NCI-H1092 treated with DMSO at 0.1 percent for 48 hours (cell line): ENCODE measurements at places on chromosomes 16 and 17.

DNA sequence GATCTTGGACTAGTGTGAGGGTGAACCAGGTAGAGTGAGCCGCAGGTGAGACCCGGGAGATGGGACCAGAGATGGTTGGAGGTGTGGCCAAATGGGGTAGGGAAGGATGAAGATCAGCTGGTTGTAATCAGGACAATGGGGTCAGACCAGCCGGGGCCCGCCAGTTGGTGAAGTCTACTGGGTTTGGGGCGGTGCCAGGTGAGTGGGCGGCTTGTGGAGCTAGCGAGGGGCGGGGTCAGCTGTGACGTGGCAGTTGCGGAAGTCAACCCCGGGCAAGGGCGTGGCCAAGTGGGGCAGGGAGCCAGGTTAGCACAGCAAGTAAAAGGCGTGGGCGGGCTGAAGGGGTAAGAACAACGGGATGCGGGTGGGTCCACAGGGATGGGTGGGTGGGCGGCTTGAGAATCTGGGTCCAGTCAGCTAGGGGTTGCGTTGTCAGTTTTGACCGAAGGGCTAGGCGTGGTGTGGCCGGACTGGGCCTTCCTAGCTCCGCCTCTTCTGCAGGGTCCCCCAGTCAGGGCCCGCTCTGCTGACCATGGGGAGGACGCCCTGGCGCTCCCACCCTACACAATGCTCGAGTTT is 25.5 kb upstream of the ALKBH5 start:
- DNase-seq: no peak

DNA sequence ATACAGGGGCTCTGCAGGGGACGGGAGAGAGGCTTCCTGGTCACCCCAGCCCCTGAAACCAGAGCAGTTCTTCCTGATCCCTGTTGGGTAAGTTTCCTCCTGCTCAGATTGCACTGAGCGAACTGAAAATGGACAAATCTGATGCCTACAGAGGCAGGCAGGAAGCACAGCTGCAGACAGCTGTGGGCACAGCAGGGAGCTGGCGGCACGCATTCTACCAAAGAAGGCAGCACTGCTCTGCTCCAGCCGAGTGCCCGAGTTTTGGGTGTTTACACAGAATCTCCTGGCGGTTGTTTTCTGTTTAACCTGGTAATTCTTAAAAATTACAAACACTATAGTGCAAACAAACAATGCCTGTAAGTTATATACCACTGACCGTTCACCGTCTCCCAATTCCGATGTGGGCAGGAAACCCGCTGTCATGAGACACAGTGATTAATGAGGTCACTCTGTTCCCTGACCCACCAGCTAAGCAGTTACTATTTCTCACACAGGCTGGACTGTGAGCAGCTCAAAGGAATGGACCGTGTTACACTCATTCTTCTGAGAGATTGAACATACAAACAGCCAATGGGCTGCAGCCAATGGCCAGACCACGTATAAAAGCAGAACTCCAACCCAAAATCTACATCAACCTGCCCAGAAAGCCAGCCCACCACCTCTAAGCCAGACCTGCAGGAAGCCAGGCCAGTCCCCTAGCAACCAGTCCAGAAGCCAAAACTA is 25.5 kb downstream of the NSMCE1 start:
- no peak for DNase-seq

DNA sequence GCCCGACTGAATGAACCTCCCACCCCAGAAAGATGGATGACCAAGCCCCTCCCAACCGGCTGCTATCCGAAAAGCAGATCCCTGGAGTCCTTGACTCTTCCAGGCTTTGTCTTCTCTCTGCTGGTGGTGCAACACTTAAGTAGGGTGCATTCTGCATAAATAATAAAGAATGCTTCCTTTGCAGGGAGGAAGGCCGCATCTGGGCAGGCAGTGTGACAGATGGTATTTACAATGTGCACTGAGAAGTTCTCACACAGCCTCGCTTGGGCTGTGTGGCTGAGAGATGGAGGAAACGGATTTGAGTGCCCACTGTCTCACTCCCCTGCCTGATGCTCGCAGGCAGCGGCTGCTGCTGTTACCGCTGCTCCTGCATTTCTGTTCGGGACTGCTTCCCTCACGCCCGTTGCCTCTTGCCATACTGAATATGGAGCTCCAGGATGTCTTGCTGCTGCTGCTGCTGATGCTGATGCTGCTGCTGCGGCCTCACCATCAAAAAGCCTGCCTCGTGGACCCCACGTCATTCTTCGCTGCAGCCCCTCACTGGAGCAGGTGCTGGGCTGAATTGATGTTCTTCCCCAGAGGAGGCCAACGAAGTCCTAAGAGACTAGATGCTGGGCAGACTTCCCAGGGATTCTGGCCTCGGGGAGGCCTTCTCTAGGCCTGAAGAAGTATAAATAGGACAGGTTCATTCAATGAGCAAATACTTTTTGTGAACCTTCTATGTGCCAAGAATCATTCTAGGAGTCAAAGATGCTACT is 7.1 kb upstream of the RHBDL3 start:
- peak; percentile 50 for DNase-seq

- DNase-seq: no peak
These were observed 15.9 kb downstream of the EPN2 start for GRCh38 chr17:19253112-19253511.

DNA sequence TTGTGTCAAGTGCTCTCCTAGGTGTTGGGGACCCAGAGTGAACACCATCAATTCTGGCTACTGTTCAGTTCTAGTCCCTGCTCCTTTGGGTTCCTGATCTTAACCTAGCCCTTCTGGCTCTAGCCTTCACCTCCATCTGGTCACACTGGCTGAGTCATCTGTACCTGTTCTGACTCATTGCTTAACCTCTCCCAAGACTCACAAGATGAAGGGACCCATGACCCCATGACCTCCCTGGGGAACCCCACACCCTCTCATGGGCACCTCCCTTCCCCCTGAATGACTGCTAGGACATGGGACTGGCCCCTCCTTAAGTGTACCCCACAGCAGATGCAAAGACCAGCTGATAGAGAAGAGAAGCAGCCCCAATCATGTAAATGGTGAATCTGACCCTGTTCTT is 345.8 kb upstream of the CDH5 start:
- no peak for DNase-seq

DNA sequence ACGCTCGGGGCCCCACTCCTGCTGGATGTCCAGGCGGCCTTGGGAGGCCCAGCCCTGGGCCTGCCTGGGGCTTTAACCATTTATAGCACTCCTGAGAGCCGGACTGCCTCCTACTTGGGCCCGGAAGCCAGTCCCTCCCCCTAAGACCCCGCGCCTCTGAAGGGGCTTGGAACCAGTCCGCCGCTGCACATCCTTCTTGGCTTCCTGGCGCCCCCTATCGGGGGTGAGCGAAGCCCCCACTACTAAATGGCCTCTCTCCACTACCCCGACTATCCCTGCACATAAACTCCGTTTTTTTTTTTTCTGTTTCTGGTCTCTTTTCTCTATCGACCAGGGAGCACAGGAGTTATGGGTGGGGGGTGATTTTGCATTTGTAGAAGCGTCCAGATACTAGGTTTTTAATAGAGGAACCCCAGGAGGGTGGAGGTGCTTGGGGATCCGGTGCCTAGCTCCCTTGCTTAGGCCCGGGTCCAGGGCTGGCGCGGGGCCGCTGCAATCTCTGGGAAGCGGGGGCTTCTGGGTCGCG is 633 bp upstream of the NOL3 start:
- no peak for DNase-seq

- no peak for DNase-seq
These were observed 199.9 kb downstream of the ZFHX3 start for GRCh38 chr16:72848028-72848400.

DNA sequence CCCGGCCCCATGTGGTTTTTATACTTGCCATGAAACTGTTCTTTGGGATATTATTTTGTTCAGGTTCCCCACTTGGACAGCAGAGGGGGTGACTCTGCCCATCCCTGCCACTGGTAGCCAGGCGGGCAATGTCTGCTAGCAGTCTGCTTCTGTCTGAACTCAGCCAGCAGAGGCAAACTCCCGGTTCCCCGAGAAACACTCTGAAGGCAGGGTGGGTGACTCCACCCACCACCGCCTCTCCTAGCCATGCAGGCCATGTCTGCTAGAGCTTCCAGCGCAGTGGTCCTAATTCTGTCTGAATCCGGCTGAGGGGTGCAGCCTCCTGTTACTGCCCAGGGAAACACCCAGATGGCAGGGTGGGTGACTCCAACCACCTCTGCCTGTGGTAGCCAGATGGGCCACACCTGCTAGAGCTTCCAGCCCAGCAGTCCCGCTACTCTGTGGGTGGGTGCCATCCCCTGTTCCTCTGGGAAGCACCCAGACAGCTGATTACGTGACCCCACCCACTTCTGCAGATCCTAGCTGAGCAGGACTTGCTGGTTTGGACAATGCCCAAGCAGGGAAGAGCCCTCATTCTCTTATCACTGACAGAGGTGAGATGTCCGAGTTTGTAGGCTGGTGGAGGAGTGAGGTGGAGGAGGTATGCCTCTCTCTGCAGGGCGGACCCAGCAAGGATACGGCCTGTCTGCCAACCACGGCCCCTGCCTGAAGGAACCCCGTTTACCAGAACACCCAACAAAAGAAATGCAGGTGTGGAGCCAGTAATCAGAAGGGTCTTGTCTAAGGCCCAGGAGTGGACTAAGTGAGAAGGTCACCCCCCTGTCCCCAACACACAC is 22.4 kb downstream of the NLRP1 start:
- no peak for DNase-seq

DNA sequence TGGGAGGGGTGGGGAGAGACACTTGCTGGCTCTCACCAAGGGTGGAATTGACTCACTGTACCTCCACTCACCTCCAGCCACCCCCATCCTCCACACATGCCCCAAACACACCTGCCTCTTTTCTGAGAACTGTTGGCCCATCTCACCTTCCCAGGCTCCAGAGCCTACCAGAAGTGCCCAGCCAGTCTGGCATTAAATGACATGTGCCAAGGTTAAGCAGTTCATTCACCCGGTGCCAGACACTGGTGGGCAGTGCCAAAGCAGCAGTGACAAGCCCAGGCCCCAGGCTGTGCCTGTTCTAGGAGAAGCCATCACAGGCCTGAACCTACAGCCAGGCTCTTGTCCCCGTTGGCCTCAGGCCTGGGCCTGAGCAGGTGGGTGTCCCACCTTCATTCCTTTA is 11.2 kb downstream of the MVP start:
- no peak for DNase-seq

DNA sequence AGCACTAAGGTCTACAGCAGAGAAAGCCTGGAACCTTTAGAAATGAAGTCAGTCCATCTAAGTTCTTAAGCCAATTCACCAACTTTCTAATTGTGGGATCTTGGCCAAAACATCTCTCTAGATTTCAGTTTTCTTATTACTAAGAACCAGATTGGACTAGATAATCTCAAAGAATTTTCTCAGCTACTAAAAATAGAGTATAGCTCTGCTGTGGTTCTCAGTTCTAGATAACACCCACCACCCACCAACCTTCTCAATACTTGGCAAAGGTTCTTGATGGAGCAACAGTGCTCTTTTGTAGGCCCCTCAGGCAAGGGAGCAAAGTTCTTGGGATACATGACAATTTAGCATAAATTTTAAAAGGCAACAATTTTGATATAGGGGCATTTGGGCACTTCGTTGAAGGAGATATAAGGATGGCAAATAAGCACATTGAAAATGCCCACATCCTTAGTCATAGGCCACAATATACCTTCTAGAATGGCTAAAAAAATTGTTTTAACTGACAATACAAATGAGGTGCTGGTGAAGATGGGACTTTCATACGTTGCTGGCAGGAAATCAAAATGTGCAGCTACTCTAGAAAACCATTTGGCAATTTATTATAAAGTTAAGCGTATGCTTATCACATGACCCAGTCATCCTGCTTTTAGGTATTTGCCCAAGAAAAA is 74.4 kb upstream of the TMEM132E start:
- no peak for DNase-seq

DNA sequence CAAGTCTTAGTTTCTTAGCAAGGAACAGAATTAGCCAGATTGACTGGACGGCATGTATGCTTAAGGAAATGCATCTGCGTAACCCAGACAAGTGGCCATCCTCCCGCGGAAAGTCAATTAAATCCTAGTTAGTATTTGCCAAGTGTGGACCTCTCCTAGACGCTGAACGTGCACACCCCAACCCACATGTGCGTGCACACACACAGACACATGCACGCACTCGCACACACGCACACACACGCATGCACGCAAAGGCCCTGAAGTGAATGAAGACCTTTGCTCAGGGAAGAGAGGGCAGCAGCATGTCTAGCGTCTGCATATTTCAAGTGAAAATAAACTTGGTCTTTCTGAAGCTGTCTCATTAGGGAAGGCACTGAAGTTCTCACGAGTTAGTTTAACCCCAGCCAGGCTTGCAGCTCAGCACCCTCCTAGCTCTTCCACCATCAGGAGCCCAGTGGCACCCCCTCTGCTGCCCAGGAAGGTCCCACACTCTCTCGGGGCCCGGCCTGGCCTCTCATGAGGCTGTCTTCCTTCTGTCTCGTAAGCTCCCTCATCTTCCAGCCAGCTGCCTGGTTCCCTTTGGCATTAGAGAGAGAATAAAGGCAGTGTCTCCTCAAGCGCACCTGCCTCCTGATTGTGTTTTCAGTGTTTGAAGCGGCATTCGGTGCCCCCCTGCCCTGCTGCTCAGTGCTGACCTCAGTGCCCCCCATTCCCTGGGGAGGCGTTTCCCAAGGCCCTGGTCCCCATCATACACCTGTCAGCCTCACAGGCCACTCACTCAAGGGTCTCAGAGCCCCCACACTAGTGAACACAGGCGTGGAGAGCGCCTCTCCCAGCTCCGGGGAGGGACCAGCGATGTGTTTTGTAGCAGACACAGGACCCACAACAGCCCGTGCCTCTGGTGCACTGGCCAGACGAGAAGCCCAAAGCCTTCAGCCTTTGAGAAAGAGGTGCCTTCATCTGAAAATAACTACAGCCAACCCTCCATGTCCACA is 52.2 kb upstream of the CHMP6 start:
- DNase-seq: peak; percentile 23

GRCh38 chr16:56346131-56346890 is 79.0 kb downstream of the AMFR start:
- DNase-seq: no peak
